Hindlimb muscle (tissue), 1 donor: ENCODE measurements at places on chromosomes 7 and 10.
A peak's percentile ranks its signal among the peaks of the same experiment; 100 is the strongest.

DNA sequence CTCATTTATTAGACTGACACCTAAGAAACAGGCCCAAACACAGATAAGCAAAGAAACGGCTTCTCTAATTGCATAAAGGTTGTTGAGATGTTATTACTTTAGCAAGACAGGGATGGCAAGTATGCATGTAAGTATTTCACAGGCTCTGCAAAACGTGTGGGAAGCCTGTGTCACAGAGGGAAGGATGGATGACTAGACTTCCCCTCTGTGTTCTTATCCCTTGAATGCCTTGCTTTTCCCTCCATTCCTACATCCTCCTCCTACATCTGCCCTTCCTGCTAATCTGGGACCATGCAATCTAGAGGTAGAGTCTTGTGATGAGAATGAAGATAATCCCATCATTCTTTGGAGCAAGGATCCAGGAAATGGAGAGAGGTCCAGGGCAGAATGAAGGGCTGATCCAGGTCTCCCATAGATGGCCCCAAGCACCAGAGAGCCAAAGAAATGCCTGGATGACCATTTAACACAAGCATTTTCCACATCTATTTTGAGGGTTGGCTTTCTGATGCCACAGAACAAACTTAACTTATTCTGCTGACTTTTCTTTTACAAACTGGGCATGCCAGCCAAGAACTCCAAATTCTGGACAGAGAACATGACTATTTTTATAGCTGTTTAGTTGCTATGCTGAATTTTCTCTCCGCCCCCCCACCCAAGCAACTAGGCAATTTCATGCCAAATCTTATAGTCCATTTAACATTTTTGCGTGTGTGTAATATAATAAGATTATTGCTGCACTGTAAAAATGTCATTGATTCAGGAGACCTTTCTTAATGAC, 48.1 kb downstream of the NRP1 start:
- DNase-seq = no peak

DNA sequence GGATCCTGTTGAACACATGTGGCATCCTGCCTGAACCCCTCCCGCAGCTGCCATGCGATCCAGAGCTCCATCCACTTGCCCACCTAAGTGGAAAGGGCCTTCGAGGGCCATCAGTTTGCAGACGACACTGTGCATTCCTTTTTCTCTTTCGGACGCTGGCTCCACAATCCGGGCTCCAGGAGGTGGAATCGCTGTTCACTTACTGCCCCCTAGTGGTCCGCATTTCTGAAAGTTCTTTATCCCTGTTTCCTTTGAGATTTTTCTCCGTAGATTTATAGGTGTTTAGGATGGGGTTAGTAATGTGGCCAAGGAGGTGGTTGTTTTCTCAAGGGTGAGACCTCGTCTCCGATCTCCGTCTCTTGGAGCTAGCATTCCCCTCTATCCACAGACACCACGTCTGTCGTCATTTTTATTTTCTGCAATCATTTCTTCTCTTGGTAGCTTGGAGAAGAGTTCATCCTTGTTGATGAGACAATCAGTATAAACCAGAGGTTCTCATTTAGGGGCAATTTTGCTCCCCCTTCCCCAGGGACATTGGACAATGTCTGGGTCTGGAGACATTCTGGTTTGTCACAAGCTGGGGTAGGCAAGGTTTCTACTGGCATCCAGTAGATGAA, 204.6 kb downstream of the ARHGAP21 start:
- peak; percentile 78 for DNase-seq

DNA sequence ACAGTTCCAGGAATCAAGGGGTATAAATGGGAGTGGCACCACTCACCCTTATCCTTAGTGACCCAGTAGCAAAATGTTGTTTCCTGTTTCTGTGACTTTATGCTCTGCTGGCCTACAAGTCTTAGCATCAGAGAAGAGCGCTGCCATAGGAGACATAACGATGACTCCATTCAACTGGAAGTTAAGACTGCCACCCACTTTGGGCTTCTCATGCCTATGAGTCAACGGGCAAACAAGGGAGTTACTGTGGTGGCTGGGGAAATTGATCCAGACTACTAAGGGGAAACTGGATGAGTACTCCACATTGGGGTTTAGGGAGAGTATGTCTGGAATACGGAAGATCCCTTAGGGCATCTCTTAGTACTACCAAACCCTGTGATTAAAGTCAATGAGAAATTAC, 40.6 kb upstream of the PIK3CG start:
- DNase-seq = no peak

DNA sequence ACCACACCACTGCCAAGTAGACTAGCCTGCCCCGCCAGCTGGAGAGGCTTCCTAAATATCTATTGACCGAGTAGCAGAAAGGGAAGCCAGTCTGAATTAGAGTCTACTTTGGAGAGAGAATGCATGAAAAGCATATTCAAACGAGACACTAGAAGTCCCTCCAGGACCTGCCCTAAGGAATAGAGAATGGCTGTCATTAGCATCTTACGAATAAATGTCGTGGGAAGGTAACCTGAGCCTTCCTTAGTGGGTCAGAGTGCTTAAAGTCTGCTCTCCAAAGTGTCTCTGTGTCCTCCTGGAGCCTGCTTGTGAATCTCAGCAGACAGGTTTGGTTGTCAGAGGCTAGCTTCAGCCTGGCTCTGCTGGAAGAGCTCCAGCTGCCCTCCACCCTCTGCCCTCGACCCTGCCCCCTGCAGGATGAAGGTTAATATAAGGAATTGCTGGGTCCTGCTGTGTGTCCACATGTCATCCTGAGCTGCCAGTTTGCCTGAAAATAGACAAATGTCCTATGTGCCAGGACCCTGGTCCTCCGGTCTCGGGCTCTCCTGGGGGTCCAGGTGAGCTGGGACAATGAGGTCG, 33.4 kb downstream of the FAM241B start:
- DNase-seq = no peak

- no peak for DNase-seq
Observed at GRCh38 chr10:26251925-26252324, 35.4 kb downstream of the GAD2 start.

GRCh38 chr10:14810969-14811953, 26.6 kb downstream of the CDNF start:
- no peak for DNase-seq

GRCh38 chr10:100707261-100707848, 38.0 kb upstream of the PAX2 start:
- DNase-seq = no peak

GRCh38 chr7:28125431-28126409, 54.9 kb downstream of the JAZF1 start:
- peak; percentile 71 for DNase-seq

DNA sequence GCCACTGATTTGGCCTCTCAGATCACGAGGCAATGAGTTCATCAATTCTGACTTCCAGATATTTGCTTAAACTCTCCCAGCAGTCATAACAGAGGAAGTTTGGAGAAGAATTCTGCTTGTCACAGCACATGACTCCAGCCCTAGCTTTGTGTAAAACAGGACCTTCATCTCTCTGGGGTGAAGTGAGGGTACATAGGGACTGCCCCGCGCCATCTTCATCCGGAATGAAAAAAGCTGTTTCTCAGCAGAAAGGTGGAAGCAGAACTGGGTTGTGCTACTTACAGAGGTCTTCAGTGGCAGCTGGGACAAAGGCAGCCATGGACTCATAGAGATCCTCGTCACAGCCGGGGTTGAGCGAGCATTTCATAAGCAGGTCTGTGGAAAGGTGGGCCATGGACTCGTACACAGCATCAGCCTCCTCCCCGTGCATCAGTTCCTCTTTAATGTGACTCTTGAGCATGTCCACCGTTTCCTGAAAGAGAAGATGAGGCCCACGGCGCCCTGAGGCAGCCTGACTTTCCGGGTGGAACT, 58.4 kb upstream of the TM9SF3 start:
- DNase-seq = peak; percentile 18

DNA sequence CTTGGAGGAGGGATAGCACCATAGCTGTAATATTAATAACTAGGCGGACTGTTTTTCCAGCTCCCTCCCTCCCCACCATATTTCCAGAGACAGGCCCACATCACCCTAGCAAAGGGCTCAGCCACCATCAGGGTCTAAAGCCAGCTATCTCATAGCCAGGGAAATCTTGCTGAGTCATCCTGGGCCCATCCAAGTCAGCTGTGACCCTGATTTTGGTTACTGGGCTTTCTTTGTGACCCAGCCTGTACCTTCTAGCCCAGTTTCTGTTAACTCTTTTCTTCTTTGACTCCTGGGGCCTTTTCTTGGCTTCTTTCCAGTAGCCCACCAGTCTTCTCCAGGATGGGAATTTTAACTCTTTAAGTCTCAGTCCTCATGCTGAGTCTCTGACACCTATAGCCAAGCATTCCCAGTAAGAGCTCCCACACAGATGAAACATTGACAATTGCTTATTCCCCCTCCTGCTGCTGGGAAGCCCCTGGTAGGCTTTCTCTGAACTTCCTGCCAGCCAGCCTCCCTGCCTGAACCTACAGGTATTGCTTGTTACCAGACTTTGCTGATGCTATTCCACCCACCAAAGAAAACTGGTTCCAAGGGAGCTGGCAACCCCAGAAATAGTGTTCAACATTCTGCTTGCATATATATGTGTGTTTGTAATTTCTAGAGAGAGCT, 34.8 kb upstream of the ADO start:
- no peak for DNase-seq

DNA sequence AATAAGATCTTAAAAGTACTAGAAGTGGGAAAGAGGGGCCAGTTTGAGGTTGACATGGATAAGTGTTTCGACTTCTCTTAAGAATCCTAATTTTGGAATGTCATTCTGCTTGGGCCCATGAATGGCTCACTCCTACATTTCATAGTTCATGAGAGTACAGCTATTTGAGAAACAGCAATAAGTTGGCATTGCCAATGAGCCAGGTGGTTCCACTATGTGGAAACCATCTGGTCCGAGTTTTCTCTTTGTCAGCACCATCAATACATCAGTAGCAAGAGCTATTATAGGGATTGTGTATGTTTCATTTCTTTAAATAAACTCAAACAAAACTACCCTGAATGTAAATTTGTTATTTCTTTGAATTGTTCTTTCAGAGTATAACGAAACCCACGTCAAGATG, 78.1 kb upstream of the NEBL start:
- no peak for DNase-seq

DNA sequence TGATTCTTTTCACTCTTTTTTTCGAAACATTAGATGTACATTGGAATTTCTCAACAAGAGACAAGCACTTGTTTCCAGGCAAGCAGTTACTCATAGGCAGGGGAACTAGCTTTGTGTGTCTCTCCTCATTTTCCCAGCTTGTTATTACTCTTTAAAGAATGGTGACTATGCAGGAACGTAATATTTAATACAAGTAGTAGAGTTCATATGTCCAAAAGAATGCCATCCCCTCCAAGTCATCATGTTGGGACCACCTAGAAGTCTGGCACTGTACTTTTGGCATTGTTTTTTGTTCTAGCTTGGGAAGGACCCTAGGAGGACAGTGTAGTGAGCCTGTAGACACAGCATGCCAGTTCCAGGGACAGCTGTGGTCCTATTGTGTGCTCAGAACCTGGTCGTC, 650.7 kb downstream of the INHBA start:
- no peak for DNase-seq

- DNase-seq = no peak
Observed at GRCh38 chr7:99419323-99420021, 10.7 kb downstream of the BUD31 start.

- DNase-seq = no peak
Observed at GRCh38 chr10:132394936-132395703, 1.9 kb upstream of the PWWP2B start.

DNA sequence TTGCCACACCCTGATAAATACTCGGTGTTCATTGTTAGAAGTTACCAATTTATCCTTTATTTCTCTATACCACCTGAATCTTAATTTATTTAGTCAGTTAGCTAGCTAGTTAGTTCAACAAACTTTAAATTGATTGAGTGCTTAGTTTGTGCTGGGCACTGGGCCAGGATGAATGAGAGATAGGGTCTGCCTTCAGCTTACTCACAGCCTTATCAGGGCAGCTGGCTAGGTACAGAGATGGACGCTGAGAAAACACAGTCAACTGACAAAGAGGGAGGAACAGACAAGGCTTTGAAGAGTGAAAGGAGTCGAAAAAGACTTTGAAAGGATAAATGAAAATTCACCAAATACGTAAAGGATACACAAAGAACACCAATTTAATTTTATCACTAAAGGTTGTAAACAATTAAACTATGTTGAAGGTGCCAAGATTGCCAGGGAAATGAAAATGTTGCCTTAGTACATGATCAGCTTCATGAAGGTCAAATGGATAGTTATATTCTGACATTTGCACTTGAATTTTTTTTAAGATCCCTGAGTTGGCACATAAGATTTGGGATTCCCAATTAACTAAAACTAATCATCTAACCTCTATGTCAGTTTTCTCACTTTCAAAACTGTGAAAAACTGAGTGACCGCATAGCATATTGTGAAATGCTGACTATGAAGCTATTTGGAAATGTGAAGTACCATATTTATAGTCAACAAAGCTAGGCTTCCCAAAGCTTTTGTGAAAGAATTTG, 2.1 kb downstream of the CAV2 start:
- DNase-seq = no peak

DNA sequence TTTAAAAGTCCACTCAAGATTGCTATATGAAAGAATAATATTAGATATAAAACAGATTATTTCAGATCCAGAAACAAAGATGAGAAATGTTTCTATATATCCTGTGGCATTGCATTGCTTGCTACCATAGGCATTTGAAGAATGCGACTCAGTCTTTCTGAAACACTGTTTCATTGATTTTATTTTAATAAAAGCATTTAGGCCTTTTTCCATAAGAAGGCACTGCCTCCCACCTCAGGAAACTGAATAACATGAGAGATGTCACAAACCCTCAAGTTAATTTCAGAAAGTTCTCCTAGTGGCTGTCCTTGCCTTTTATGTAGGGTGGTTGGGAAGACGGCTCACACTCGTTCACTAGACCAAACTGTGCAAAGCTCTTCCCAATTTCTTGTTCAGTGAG, 23.3 kb downstream of the PRPS1L1 start:
- DNase-seq = no peak

- DNase-seq = no peak
Observed at GRCh38 chr7:151201751-151202150, 8.5 kb downstream of the H2BK1 start.

GRCh38 chr10:43399320-43400310, 9.4 kb downstream of the HNRNPF start:
- no peak for DNase-seq

DNA sequence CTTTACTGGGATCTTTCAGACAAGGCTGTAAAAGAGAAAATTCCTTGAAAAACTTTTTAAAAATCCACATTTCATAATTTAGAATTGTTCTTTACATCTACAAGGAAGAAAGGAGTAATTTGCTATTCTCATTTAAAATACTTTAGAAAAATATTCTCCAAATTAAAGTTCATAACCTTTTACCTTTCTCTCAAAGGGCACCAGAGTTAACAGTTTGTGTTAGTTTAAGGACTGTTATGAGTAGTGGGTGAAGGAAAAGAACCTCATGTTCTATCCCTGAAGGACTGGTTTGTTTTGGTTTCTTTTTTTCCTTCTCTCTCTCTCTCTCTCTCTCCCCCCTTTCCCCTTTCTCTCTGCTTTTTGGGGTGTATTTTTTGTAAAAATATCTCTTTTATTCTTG, 4.1 kb downstream of the AGMO start:
- no peak for DNase-seq

- no peak for DNase-seq
Observed at GRCh38 chr10:111278266-111278665, 201.4 kb downstream of the ADRA2A start.

GRCh38 chr10:114653926-114654325, 4.1 kb downstream of the ABLIM1 start:
- DNase-seq = no peak

GRCh38 chr10:13971601-13972475, 358.9 kb downstream of the FRMD4A start:
- no peak for DNase-seq
